Adrenal gland (tissue), 19 donors: ENCODE measurements at places on chromosomes 5 and 9. TPM values are rescaled to one million over a fixed set of nuclear protein-coding genes. Genes with fewer than 3 reads are reported as not detected.

DNA sequence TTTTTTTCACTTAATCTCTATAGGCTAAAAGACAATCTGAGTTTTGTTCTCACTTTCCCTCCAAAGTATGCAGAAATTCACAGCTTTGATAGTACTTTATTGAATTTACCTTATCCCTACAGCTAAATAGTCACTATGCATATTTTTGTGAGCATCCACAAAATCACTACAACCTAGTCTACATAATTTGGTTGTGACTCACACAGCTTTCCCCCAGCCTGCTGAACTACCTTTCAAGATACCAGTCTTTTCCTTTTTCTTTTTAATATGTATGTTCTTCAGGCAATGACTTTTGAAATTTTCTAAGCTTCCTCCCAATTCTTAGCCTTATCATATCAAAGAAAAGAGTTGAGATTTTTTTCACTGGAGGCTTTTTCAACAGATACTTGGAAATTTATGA lies 347.3 kb upstream of the CDH6 start:
- H3K27ac ChIP-seq, result no peak overlapping the region
- no peaks in the 10 kb centered on the region for H3K4me1 ChIP-seq
- H3K36me3 ChIP-seq, result no peaks in the 10 kb centered on the region
- H3K4me3 ChIP-seq, result no peak overlapping the region
- DNase-seq, result no peak

DNA sequence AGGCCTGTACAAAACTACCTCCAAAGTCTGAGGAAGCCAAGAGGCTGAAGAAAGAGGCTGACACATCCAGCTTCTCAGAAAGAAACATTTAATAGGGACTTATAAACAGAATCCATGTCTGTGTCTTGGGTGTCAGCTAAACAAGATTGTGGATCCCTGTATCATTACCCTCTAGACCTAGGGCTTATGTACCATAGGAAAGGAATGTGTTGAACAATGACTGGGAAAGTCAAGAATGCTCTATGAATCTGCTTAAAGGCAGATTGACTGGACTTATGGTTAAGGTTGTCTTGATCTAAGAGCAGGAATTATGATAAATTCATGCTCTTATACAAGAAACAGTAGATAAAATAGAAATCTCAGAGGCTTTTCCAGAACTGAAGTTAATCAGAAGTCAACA lies 335.7 kb upstream of the RPS23 start:
- H3K36me3 ChIP-seq, result no peaks in the 10 kb centered on the region
- no peak overlapping the region for H3K27ac ChIP-seq
- no peak for DNase-seq
- no peak overlapping the region for H3K4me3 ChIP-seq

CNTNAP3B gene
- 6.3 TPM for total RNA-seq

GRCh38 chr9:569296-569695 lies 272.2 kb upstream of the DMRT1 start:
- no peaks in the 10 kb centered on the region for H3K27me3 ChIP-seq
- no peak for DNase-seq
- no peaks in the 10 kb centered on the region for H3K36me3 ChIP-seq
- H3K4me1 ChIP-seq, result no peaks in the 10 kb centered on the region
- H3K4me3 ChIP-seq, result no peak overlapping the region

TLR4 gene
- 12.1 TPM for total RNA-seq

DNA sequence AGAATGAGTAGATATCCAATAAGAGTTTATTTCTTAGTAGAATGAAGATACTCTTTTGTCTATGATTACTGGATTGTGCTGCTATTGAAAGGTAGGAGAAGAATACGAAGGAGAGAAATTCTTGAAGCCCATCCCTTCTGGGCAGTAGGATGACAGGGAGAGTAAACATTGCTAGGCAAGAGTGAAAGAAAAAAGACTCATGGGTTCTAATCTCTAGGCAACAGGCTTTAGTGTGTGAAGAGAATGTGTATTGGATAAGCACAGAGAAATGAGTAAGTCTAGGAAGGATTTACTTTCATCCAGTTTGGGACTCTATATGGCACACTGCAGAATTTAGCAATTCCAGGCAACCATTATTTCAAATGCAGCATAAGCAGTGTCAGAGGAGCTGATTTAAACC lies 216.0 kb downstream of the GABRG2 start:
- no peaks in the 10 kb centered on the region for H3K27me3 ChIP-seq
- H3K36me3 ChIP-seq, result no peaks in the 10 kb centered on the region
- no peak overlapping the region for H3K4me3 ChIP-seq
- no peaks in the 10 kb centered on the region for H3K4me1 ChIP-seq
- no peak for DNase-seq

DNA sequence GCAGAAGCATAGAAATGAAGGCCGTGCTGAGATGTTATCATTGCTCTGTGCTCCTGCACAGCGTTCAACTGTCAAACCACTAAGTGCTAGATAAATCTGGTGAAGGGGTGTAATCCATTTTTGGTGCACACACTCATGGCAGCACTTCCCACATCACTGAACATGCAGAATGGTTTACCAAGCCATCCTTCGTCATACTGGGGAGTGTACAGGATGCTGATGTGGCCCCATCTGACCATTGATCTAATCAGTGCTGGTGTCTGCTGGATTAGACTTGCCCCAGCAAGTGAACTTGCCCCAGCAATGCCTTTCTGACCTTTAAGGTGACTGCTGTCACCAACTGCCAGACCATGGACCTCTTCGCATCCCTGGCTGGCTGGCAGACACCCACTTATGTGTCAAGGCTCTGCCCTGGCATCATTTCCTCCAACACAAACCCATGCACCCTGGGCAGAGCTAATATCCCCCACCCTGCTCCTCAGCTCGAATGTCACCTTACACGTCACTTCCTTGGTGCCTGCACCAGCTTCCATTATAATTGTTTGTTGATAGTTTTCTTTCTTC lies 4.2 kb upstream of the SEMA4D start:
- H3K4me1 ChIP-seq, result peaks cover 15% of the 10 kb centered on the region
- H3K27ac ChIP-seq, result no peak overlapping the region
- H3K36me3 ChIP-seq, result no peaks in the 10 kb centered on the region
- H3K4me3 ChIP-seq, result no peak overlapping the region

FLT4 gene
- 25.1 TPM for total RNA-seq

GRCh38 chr9:136044971-136045594 lies 50.0 kb downstream of the NACC2 start:
- no peaks in the 10 kb centered on the region for H3K36me3 ChIP-seq
- no peak for DNase-seq
- no peaks in the 10 kb centered on the region for H3K27me3 ChIP-seq

- no peaks in the 10 kb centered on the region for H3K36me3 ChIP-seq
- no peak overlapping the region for H3K27ac ChIP-seq
- no peaks in the 10 kb centered on the region for H3K27me3 ChIP-seq
- peak; percentile 17 for DNase-seq
- H3K4me1 ChIP-seq, result peaks cover 4% of the 10 kb centered on the region
- no peak overlapping the region for H3K4me3 ChIP-seq
Measured at GRCh38 chr5:394671-395155, 48.3 kb upstream of the EXOC3 start.

EIF4E1B gene
- not detected for total RNA-seq

- no peaks in the 10 kb centered on the region for H3K36me3 ChIP-seq
- H3K4me1 ChIP-seq, result no peaks in the 10 kb centered on the region
- H3K27ac ChIP-seq, result no peak overlapping the region
- DNase-seq, result no peak
- H3K4me3 ChIP-seq, result no peak overlapping the region
Measured at GRCh38 chr9:94120854-94121376, 36.7 kb downstream of the PTPDC1 start.

GRCh38 chr9:128820665-128821583 lies 2.6 kb downstream of the ENDOG start:
- H3K4me3 ChIP-seq, result no peak overlapping the region
- peaks cover 36% of the 10 kb centered on the region for H3K36me3 ChIP-seq
- no peak for DNase-seq
- H3K27me3 ChIP-seq, result no peaks in the 10 kb centered on the region
- H3K27ac ChIP-seq, result no peak overlapping the region
- peaks cover 14% of the 10 kb centered on the region for H3K4me1 ChIP-seq

DNA sequence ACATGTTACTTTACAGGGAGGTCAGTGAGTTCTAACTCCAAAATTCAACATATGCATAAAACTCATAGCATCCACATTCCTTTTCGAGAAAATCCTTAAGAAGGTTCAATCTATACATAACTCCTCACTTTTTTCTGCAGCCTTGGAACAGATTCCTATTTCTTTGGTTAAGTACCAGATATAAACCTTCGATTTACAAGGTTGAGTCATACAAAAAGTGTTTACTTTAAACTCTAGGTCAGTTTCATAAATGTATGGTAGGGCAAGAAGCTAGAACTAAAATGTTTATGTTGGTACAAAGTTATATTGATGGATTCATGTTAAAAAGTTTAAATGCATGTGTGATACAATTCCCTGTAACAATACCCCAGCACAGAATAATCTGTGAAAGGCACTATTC lies 19.4 kb downstream of the CDKN2AIPNL start:
- H3K36me3 ChIP-seq, result peaks cover 92% of the 10 kb centered on the region
- no peak for DNase-seq
- H3K4me3 ChIP-seq, result no peak overlapping the region
- no peak overlapping the region for H3K27ac ChIP-seq
- no peaks in the 10 kb centered on the region for H3K27me3 ChIP-seq

GRCh38 chr9:135939351-135940265 lies 21.6 kb downstream of the UBAC1 start:
- H3K4me3 ChIP-seq, result no peak overlapping the region
- no peaks in the 10 kb centered on the region for H3K36me3 ChIP-seq
- DNase-seq, result no peak
- no peaks in the 10 kb centered on the region for H3K4me1 ChIP-seq
- no peak overlapping the region for H3K27ac ChIP-seq
- H3K27me3 ChIP-seq, result no peaks in the 10 kb centered on the region

DNA sequence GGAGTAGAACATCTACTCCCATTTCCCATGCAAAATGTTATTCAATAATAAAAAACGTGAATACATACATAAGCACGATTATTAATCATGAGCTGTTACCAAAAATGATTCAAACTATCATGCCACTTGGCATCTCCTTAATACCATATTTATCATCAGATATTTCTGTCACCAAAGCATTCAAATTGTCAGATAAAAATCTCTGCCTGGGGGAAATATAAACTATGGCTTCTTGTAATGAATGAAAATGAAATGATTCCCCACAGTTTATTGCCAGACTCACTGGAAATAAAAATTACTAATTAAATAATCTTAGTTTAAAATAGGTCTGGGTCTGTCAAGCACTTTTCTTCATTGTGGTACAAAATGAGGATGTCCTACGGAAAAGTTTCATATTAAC lies 265.4 kb downstream of the EDIL3 start:
- no peaks in the 10 kb centered on the region for H3K27me3 ChIP-seq
- DNase-seq, result no peak

DNA sequence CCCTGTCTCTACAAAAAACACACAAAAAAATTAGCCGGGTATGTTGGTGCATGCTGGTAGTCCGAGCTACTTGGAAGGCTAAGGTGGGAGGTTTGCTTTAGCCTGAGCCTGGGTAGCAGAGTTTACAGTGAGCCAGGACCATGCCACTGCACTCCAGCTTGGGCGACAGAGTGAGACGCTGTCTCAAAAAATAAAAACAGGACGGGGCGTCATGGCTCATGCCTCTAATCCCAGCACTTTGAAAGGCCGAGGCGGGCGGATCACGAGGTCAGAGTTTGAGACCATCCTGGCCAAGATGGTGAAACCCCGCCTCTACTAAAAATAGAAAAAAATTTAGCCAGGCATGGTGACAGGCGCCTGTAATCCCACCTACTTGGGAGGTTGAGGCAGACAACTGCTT lies 40.3 kb downstream of the UBE2D2 start:
- no peak overlapping the region for H3K27ac ChIP-seq
- no peak overlapping the region for H3K4me3 ChIP-seq
- no peaks in the 10 kb centered on the region for H3K36me3 ChIP-seq
- DNase-seq, result no peak

DNA sequence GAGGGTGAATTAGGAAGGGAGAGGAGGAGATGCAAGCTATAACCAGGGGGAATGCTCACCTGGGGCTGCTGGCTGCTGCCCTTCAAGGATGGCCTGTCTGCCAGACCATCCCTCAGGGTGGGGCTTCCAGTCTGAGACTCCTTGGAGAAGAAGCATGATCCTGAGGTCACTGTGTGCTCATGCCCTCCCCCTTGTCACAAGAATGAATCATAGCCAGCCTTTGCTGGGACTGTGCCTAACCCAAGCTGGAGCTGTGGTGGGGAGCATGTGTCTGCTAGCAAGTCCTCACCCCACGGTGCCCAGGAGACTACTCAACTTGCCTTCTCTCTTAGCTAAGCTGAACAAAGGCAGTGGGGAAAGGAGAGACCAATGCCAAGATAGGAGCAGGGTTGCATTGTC lies 463.6 kb downstream of the SPOCK1 start:
- H3K4me1 ChIP-seq, result peaks cover 4% of the 10 kb centered on the region
- DNase-seq, result peak; percentile 39
- no peaks in the 10 kb centered on the region for H3K27me3 ChIP-seq
- no peak overlapping the region for H3K27ac ChIP-seq
- H3K4me3 ChIP-seq, result no peak overlapping the region

- H3K4me3 ChIP-seq, result no peak overlapping the region
- H3K4me1 ChIP-seq, result no peaks in the 10 kb centered on the region
- H3K36me3 ChIP-seq, result no peaks in the 10 kb centered on the region
- no peak overlapping the region for H3K27ac ChIP-seq
- no peaks in the 10 kb centered on the region for H3K27me3 ChIP-seq
Measured at GRCh38 chr5:120122703-120123102, 341.4 kb upstream of the PRR16 start.

DNA sequence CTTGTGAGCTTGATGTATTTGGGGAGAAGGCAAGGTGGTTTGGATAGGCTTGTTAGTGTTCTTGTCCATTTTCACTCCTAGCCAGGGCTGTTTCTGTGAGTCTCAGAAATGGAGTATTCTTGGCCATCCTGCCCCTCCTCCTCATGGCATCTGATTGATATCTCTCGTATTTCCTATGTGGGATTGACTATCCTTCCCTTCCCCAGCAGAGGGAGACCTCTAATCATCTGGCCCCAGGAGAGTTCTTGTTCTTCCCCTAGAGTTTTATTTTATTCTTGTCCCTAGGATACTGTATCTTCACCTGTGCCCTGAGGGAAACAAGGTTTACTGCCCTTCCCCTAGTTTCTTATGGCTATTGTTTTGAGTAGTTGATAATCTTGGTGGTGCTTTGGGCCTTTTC lies 114.4 kb downstream of the VPS13A start:
- H3K4me1 ChIP-seq, result peaks cover 7% of the 10 kb centered on the region
- no peaks in the 10 kb centered on the region for H3K27me3 ChIP-seq
- H3K4me3 ChIP-seq, result no peak overlapping the region

- H3K27me3 ChIP-seq, result no peaks in the 10 kb centered on the region
- H3K27ac ChIP-seq, result no peak overlapping the region
- no peaks in the 10 kb centered on the region for H3K36me3 ChIP-seq
- H3K4me1 ChIP-seq, result peaks cover 13% of the 10 kb centered on the region
- peak overlapping the region; percentile 96 for H3K4me3 ChIP-seq
Measured at GRCh38 chr9:79574136-79574535, 2.4 kb downstream of the TLE4 start.
